NCI-H1048 (cell line): ENCODE measurements at places on chromosomes 3 and 15.

- DNase-seq, result no peak
These were observed 489 bp downstream of the GMPPB start for GRCh38 chr3:49723296-49723627.

GRCh38 chr3:9930804-9931418 lies 2.7 kb upstream of the CRELD1 start:
- no peak for DNase-seq

GRCh38 chr3:192816351-192816750 lies 89.0 kb upstream of the FGF12 start:
- DNase-seq, result no peak

GRCh38 chr3:118949113-118949760 lies 85.4 kb downstream of the IGSF11 start:
- no peak for DNase-seq

GRCh38 chr3:61743067-61743466 lies 181.7 kb downstream of the PTPRG start:
- no peak for DNase-seq

- no peak for DNase-seq
These were observed 45.4 kb downstream of the EFHB start for GRCh38 chr3:19888428-19889152.

DNA sequence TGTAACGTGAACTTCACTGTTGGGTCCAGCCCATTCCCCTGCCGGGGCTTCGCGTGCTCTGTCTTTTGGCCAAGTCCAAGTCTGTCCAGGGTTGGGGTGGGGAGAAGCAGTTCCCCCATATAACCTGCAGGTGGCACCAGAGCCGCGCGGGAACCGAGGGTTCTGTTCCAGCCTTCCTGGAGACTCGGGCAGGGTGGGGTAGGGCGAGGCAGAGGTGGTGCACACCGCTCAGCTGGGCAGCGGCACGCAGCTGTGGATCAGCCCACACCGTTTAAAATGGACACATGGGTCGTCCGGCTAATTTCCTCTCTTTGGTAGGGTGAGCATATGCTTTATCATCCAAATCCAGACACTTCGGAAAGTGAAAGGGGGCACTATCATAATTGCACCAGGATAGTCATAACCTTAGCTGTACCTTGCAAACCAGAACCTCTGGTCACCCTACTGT lies 118.1 kb downstream of the TBC1D2B start:
- peak; percentile 39 for DNase-seq

GRCh38 chr3:15808679-15809310 lies 11.0 kb upstream of the ANKRD28 start:
- DNase-seq, result no peak

DNA sequence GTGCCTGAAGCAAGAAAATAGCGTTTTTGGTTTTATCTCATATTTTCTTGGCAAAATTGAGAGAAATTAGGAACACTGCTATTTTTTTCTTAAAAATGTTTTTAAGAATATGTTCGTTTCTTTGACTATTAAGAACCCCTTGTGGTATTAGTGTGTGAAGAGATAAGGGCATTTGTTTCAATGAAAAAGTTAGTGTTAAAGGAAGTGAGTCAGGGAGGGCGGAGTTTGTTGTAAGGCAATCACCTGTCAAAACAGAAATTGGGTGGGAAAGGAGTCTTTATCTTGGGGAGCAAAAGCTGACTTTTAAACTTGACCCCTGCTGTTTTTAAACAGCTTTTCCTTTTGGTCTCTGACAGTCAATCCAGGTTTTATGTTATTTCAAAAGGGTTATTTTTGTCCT lies 4.2 kb downstream of the RAP2B start:
- no peak for DNase-seq

DNA sequence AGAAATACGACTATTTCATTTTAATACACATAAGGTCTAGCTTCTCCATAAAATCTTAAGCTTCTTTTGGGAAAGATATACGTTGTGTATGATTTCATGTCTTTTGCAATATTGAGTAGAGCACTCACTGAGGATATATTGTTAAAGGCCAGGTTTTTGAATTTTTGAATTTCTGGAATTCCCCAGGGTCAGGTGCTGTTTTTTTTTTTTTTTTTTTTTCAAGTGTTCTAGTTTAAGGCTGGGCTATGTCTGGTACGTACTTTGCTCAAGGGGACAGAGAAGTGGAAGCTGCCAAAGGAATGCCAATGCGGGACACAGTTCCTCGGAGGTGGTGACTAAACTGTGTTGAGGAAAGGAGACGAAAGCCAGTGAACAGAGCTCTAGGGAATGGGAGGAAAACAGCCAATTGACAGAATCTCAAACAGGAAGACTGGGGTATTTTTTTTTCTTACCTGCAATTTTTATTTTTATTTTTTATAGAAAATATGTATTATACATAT lies 510.5 kb upstream of the CBLB start:
- DNase-seq, result no peak

DNA sequence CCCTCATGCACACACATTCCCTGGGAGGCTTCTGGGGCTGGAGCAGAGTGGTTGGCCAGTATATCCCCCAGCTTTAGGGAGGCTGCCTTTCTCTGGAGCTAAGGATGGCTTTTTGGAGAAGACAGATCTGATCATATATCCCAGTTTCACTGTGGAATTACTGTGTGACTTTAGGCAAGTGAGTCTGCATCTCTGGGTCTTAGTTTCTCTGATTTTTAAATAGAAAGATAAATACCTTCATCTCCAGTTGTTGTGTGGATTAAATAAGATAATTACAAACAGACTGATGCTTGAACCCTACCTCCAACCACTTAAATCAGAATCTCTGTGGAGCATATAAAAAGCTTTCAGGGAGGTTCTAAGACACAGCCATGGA lies 11.1 kb upstream of the WNT7A start:
- no peak for DNase-seq

GRCh38 chr3:155308831-155309230 lies 15.3 kb upstream of the STRIT1 start:
- no peak for DNase-seq

- no peak for DNase-seq
These were observed 12.7 kb upstream of the SETD2 start for GRCh38 chr3:47176582-47176981.

- no peak for DNase-seq
These were observed 595.6 kb downstream of the ROBO1 start for GRCh38 chr3:79172241-79172640.

- no peak for DNase-seq
These were observed 32.2 kb downstream of the PPP4R2 start for GRCh38 chr3:73028803-73029202.
